ENCODE measurements at places on chromosomes 6 and 20.

GRCh38 chr6:126015863-126016262 lies 29.5 kb downstream of the TRMT11 start:
- no peak for DNase-seq

DNA sequence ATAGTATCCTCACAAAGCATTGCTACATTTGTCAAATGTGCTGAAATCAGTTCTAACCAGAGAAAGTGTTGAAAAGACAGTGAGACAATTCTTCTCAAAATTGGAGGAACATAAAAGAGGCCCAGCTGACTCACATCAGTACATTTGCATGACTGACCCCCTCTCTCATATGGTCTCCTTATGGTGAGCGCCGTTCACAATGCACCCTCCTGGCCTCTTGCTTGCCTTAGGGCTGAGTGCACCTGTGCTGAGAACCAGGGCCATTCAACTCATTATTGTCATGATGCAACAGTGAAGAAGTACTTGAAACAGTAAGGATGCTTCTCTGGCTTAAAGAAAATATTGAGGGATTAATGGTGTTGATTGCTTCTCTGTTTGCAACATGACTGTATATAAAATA lies 375.2 kb upstream of the AGPAT4 start:
- DNase-seq: no peak

GRCh38 chr6:14638435-14638905 lies 520.9 kb downstream of the CD83 start:
- no peak for DNase-seq

GRCh38 chr6:170048615-170049256 lies 242.1 kb downstream of the DLL1 start:
- no peak for DNase-seq

- DNase-seq: no peak
These were observed 547.5 kb upstream of the ADGRB3 start for GRCh38 chr6:68087399-68088133.

DNA sequence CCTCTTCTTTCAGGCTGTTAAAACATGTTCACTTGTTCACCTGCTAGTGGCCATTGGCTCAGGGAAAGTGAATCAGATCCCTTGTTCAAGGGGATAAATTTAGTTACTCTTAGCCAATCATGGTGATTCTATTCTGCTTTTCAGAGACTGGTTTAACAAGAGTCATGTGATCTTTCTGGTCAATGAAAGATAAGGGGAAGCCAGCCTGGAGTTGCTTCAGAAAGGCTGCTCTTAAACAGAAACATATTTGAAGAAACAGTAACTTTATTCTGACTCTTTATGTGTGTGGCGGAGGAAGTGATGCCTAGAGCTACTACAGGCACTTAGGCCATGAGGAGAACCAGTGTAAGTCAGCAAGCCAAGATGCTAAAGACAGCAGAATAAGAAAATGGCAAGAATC lies 28.1 kb upstream of the AHI1 start:
- no peak for DNase-seq

GRCh38 chr6:31860349-31860748 lies 2.3 kb downstream of the NEU1 start:
- no peak for DNase-seq

- DNase-seq: no peak
These were observed 26.1 kb downstream of the ANGPT4 start for GRCh38 chr20:889932-890463.

DNA sequence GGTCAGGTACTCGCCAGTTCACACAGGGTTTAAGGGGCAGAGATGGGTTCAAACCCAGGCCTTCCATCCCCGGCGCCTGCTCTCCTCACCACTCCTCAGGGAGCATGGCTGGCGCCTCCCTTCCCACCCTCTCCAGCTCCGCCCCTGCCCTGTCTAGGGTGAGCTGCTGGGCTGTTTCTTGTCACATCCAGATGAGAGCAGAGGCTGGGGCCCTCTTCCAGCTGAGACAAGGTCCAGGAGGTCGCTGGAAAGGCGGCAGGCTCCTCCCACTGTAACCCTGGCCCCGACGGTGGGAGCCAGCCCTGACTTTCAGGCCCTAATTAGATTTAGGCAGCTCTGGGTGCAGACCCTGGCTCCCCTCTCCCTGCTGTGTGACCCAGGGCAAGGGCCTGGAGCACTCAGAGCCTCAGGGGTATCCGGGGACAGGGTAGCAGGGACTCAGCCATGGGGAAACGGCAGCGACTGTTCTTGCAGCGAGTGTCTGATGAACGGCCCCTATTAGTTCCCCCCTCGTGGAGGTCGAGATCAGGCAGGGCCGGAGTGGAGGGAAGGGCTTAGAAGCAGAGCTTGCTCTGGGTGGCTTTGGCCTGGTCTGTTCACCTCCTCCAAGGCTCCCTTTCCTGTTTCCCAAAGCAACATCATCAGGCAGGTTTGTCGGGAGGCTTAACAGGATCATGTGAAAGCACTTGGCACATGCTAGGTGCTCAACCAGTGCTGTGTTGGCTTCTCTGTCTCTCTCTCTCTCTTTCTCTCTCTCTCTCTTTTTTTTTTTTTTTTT lies 33.4 kb downstream of the SNAI1 start:
- no peak for DNase-seq

- no peak for DNase-seq
These were observed 14.5 kb upstream of the CDC5L start for GRCh38 chr6:44373051-44373450.

DNA sequence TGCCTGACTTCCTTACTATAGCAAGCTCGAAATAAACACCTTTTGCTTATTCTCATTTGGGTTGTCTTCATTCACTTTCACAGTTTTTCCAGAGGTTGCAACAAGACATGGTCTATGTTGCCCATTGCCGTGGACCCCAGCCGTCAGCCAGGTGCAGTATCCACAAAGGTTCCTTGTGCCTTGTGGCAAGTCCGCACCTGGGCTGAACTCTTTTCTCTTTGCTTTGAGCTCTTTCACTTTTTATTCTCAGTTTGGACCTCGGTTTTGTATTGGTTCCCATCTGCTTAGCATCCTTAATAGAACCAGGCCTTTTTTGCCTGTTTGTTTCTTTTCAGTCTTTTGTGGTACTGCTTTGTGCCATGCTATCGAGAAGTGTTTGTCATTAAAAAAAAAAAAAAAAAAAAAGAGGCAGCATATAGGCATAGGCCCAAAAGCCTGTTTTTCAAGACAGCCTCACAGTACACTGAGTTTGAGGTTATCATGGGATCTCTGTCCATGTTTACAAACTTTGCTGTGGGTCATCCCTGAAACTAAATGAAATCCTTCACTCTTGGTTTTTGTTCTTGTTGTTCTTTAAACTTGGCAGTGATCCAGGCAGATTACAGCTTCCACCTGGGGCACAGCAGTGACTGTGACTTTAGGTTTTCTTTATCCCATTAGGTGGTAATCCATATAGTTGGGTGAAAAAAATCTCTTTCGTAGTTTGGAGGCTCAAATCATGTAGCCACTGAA lies 33.3 kb downstream of the GSTA3 start:
- no peak for DNase-seq

DNA sequence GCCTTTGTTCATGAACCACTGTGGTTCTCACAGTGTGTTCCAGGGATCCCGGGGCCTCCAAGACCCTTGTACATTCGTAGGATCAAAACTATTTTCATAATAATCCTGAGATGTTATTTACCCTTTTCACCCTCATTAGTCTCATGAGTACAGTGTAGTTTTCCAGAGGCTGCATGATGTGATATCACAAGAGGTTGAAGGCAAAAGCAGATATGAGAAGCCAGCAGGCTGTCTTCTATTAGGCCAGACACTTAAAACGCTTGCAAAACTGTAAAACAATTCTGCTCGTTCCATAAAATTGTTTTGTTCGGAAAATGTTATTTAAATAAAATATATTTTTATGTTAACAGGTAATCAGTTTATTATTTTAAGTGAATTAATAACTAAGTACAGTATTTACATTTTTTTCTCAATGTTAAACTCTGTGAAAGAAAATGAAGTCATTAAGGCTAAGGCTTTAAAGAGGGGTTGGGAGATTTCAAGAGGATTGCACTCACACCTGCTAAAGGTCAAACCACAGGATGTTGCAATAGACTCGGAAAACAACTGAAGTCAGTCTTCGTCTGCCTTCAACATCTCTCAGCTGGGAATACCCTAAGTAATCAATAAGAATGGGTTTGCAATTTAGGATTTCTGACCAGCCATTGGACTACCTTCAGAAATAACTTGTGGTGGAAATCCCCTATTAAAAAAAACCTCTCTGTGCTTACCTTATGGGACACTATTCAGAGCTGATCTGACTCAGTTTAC lies 474.2 kb downstream of the KIF16B start:
- no peak for DNase-seq

DNA sequence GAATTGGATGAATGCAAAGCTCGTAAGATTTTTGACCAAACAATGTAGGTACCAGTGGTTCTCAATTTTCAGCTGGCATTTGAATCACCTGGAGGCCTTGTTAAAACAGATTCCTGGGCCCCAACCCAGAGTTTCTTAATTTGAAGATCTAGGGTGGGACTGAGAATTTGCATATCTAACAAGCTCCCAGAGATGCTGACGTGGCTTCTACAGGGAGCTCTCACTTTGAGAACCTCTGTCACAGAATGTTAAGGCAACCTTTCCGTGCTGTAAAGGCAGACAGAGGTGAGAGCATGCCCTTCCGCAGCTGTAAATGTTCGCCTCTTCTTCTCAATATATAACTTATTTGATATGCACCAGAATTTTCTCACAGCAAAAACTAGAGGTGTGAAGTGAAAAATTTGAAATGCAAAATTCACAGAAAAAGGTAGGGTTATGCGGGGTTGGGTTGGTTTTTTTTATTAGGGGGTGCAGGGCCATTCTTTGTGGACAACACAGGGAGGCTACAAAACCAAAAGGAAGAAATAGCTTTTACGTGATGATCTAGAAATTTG lies 69.4 kb downstream of the BMP2 start:
- DNase-seq: no peak

DNA sequence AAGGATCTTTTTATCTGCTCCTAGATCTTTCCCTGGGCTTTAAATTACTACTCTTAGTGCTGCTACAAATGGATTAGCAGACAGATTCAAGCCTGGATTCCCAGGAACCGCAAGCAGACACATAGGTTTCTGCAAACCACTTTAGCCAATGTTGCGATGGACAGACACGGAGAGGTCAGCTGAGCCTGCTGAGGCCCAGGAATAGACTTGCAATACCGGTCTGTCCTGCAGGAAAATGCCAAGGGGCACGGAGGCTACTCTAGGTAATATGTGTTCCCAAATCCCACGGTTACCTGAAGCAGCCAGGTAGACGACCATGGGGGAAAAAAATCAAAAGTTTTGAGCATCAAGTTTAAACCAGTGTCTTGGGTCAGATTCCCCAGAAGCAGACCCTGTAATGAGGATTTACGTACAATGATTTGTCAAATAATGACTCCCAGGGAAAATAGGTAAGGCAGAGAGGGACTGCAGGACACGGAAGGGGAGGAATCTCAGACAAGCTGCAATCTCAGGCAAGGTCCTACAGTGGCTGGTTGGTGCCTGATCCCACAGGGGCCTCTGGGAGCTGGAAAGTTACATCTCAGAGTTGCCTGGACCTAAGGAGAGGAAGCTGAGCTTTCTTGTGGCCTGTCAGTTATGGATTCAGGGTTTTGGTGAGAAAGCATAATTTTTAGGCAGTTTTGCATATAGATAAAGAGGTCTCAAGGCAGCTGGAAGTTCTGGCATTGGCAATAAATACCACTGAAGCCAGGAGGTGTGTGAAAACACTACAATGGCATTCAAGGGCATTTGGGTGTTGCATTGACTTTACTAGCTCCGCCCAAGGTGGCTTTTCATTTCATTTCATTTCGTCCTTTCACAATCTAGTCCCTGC lies 12.5 kb downstream of the OTOR start:
- DNase-seq: no peak

- no peak for DNase-seq
These were observed 52.5 kb downstream of the CRYBG1 start for GRCh38 chr6:106413016-106413415.

- DNase-seq: no peak
These were observed 246.7 kb downstream of the FOXC1 start for GRCh38 chr6:1856381-1856780.

- no peak for DNase-seq
These were observed 9.4 kb downstream of the RBM39 start for GRCh38 chr20:35732644-35732982.

- DNase-seq: no peak
These were observed 92.1 kb downstream of the CDH26 start for GRCh38 chr20:60050193-60050947.

GRCh38 chr6:24287239-24287638 lies 70.6 kb downstream of the DCDC2 start:
- no peak for DNase-seq

GRCh38 chr6:118377711-118378414 lies 170.2 kb upstream of the PLN start:
- no peak for DNase-seq

DNA sequence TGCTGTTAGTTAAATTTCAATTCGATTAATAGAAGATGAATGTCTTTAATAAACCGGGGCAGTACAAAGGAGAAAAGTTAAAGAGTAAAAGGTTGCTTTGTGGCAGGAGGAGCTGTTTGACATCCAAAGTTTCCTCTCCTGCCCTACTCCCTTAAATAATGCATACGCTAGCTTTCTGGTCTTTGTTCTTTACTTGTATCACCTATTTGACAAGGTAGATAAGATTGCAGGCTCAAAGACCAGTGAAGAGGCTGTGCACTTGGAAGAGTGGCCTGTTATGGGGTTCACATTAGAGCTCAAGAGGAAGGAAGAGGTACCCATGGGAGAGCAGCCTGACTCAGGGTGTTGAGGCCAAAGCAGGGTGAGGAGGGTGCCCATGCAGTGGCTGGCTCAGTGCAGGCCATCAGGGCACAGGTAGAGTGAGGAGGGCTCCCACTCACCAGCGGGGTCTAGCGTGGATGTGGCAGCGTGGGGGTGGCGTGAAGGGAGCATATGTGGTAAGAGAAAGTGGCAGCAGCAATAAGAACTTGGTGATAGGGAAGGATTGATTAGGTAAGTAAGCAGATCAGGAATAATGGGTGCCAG lies 29.3 kb upstream of the KLHL31 start:
- DNase-seq: no peak

DNA sequence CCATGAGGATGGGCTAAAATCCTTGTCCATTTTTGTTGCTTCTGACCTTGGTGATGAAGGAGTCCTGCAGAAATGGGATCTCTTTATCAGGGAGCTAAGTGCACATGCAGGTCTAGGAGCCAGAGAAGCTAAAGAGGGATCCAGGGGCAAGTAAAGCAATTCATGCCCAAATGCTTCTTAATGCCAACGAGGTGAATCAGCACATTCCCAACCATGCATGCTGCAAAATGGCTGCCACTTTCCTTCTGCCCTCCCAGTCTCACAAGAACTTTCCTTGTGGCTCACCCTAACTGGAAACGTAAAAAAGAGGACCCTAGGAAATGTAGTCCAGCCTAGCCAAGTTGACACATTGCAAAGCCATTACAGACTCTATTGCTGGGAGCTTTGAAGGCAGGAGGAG lies 298.4 kb downstream of the MAFB start:
- no peak for DNase-seq

- no peak for DNase-seq
These were observed 23.5 kb upstream of the ATRN start for GRCh38 chr20:3447321-3447720.
